Lung (tissue), 17 donors: ENCODE measurements at places on chromosomes 5 and 9.

DNA sequence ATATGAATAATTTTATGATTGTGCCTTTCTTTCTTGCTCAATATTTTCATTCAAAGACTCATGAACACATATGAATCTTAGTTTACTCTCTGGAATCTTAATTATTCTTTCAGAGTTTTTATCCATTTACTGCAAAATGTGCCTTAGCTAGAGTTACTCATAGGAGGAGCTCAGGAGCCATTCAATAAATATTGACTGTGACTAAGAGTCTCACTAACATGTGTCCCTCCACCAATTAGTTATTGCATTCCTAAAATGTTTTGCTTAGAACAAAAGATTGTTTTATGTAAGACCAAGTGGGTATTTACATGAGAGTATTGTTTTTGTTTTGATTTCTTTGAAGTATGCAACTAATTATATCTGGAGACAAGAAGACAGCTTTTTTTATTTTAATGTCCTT, 218.4 kb upstream of the MAST4 start:
- DNase-seq, result no peak

- no peak for DNase-seq
Measured at GRCh38 chr5:119897537-119898370, 268.4 kb downstream of the FAM170A start.

GRCh38 chr5:82050955-82051354, 79.1 kb downstream of the ATG10 start:
- no peak for DNase-seq

GRCh38 chr9:35960039-35960655, 2.2 kb upstream of the OR2S2 start:
- no peak for DNase-seq

- no peak for DNase-seq
Measured at GRCh38 chr5:77774981-77775789, 954 bp downstream of the TBCA start.

DNA sequence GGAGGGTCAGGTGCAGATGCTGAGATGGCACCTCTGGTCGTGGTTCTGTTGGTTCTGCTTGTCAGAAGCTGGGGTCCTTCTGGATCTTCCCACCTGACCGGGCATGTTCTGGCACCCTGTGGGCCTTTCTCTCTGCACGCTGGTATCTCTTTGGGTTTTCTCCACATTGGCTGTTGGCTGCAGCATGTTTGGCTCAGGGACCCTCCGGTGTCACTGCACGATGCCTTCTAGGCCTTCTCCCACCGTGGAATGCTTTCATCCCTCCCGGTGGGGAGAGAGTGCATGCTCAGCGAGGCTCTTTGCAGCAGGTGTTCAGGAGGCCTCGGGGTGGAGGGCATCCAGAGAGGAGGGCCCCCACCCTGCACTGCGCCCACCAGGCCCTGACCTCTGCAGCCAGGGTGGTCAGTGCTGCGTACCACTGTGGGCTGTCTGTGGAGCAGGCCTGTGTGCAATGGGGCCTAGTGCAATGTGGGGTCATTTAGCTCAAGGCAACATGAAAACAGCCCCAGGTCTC, 119.4 kb downstream of the WNK2 start:
- DNase-seq, result no peak

DNA sequence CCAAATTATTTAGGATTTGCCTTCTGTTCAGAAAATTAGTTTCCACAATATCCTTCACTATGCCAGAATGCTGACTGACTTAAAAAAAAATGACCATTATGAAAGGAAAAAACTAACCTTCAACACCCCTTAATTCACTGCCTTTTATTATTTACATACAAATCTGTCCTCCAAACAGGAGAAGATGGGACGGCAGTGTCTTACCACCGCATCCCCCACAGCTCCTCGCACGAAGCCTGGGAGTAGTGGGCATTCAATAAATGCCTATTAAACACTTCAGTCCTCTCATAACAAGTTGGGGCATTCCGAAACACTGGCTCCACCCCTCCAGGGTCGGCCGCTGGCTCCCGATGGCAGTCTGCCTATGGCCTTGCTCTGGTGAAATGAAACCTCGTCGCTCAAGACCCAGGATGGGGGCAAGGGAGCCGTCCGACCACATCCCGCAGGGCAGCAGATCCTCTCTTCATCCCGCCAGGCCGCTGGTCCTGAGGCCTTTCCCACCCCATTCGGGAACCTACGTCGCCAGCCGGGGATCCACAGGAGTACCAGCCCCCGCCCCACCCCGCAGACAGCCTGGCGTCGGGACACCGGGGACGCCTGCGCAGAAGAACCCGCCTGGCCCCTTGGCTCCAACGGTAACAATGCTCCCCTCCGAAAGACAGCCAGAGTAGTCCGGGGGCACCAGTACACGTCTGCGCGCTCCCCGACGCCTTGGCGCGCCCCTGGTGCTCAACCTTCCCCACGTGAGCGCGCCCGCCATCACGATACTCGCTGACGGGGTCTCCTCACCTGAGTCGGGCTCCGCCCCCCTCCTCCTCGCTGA, 613 bp downstream of the ZBTB5 start:
- peak; percentile 87 for DNase-seq

DNA sequence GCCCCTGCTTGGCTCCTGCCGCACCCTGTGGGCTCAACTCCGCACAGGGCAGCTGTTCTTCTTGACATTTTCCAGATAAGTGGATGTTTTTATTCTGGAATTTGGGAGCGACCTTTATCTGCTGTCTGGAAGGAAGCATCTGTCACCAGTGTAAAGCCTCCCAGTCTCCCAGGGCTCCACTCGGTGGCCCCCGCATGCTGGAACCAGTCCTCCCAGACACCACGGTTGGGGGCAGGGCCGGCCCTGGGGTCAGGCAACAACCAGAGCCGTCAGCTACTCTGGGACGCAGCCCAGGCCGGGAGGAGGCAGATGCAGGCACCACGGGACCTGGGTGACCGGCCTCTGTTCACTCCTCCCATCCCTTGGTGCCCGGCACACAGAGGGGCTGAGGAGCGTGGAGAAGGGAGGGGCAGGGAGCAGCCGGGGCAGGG, 92.8 kb upstream of the ADAMTS2 start:
- DNase-seq, result peak; percentile 49

DNA sequence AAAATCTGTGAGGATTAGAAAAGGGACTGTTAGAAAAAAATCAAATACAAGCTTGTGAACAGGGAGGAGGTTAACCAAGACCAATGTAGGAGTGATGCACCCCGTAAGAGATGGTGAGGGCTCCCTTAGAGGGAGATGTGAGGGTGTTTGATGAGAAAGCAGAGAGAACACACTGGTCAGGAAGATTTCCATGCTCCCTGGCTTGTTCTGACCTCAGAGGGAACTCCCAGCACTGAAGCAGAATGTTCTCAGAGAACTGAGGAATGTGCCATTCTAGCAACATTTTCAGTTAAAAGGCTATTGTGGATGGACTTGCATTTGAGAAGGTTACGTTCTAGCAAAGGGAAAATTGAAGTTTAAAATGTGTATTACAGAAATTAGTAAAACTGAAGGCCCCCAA, 110.6 kb downstream of the HTR4 start:
- no peak for DNase-seq

DNA sequence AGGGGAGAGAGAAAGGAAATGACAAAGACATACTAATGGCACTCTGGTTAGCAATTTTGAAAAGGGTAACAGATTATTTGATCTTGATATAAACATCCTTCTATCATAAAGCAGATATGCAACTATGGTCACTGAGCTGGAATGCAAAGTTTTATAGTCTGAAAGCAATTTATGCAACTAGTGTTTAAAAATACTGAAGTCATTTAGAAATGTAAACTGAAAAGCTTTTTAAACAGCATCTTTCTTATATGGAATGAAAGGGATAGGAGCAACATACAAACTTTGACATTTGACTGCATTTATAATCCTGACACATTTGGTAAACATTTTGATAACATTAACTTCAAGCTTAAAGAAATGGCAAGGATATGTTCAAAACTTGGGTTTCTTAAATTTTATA, 28.7 kb upstream of the ADAMTS19 start:
- DNase-seq, result no peak

- no peak for DNase-seq
Measured at GRCh38 chr9:30935730-30936129, 1448.7 kb upstream of the ACO1 start.

DNA sequence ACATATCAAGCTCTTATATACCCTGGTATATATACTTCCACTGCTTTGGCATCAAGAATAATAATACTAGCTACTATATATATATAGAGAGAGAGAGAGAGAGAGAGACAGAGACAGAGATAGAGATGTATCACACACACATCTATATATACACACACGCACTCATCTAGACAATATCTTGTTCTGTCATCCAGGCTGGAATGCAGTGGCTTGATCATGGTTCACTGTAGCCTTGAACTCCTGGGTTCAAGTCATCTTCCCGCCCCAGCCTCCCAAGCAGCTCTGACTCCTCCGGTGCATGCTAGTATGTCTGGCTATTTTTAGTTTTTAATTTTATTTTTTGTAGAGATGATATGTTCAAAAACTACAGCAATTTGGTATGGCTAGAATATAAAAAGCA, 22.5 kb downstream of the ANKHD1 start:
- DNase-seq, result no peak

- DNase-seq, result no peak
Measured at GRCh38 chr9:89427621-89428221, 70.2 kb downstream of the SEMA4D start.

DNA sequence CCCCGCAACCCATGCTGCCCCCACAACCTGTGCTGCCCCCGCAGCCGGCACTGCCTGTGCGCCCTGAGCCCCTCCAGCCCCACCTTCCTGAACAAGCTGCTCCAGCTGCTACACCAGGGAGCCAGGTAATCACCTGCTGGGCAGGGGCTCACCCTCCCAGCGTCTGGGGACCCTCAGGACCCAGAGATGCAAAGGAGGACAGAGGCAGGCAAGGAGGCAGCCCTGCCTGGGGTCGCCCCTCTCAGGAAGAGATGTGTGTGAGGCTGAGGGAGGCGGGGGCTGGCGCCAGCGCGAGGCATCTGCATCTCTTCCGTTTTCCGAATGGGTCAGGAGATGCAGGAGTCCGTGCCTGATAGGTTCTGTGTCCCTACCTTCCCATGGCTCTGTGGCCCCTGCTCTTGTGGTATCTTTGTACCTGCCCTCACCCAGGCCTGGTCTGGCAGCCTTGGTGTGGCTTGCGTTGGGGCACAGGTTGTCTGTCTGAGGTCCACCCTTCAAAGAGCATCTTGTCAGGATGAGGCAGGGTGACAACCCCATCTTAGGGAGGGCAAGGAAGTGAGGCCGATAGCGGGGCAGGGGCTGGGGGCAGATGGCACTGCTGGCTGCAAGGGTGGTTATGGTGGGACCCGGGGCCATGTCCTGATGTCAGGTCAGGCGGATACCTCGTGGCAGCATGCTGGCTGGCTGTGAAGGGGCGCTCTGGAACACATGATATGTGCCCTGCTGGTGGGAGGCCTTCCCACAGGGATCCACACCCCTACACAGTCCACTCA, 75.7 kb downstream of the WNK2 start:
- DNase-seq, result no peak

- DNase-seq, result no peak
Measured at GRCh38 chr5:178282391-178282790, 49.8 kb upstream of the PHYKPL start.

DNA sequence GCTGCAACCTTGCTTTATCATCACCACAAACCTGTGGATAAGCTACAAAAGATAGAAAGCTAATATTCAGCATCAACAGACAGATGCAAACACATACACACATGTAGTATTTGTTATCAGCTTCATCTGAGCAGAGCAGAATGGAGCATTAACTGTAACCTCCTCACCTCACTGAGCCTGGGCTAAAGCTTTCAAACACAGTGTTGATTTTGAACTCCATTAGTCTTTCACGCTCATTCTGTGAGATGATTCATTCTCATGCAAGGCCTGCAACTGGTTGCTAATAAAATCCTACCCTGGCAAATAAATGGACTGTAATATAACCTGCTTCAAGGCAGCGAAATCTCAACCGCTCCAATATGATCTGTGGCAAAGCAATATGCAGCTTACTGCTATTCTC, 1360.6 kb upstream of the ACO1 start:
- no peak for DNase-seq

- DNase-seq, result no peak
Measured at GRCh38 chr5:89536020-89536419, 653.0 kb upstream of the MEF2C start.

GRCh38 chr9:34957492-34958410, at the start of gene PHF24:
Gene PHF24, plus strand, starts transcription at chr9:34958285. Its CDS starts 13,014 bp downstream, at chr9:34971299.
- DNase-seq, result no peak

- DNase-seq, result no peak
Measured at GRCh38 chr9:17236147-17236546, 101.3 kb downstream of the CNTLN start.

DNA sequence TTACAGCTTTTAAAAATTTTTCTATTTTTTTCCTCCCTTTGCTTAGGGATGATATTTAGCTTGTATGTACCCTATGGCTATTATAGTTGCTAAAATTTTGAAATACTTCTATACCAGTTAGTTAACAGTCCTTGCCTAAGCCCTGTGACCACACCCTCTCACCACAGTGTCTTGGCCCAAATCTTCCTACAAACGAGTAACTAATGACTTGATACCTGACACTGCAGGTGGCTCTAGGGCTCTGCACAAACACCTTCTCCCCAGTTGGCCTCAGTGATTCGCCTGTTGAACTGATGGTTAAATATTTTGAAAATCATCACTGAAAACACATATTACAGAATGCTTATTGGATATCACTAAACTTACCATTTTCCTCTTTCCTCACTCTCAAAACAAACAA, 449.6 kb upstream of the CHD1 start:
- no peak for DNase-seq

DNA sequence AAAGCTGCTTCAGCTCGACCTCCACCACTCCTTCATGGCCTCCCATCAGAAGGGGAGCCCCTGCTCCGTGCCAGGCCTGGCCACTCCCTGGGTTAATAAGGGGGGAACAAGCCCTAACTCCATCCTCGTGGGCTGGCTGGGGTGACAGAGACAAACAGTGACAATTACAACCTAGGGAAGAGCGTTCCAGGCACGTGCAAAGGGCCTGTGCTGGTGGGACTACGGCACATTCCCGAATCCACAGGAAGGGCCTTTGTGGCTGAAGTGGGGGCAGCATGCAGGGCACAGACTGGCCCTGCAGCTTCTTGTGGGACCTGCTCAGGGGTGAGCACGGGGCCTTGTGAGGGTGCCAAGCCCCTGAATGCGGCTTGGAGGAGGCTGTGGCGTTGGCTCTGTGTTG, 157.4 kb downstream of the C9orf50 start:
- no peak for DNase-seq

DNA sequence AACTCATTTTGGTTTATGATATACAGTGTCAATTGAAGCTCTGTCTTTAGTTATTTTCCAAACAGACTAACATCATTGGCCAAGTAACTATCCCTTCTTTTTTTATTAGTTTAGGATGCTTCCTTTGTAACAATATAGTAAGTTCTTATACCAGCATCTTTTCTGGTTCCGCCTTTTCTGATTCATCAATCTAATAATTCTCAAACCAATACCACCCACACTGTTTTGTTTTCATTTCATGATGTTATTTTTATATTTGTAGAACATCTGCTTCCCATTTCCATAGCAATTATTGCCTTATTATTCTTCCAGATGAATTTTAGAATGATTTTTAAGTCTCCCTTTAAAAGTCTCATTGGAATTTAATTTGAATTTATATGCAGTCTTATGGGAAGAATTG, 218.1 kb downstream of the RFK start:
- DNase-seq, result peak; percentile 14

GRCh38 chr5:53211799-53212198, 102.2 kb upstream of the MOCS2 start:
- no peak for DNase-seq
